ENCODE measurements at places on chromosomes 3 and 15.

GRCh38 chr3:187296058-187296457, 4.5 kb upstream of the MASP1 start:
- no peak for DNase-seq

GRCh38 chr3:146466604-146467003, 2.8 kb downstream of the PLSCR2 start:
- no peak for DNase-seq

- DNase-seq = no peak
These were observed 15.2 kb upstream of the CLEC3B start for GRCh38 chr3:45010811-45011333.

DNA sequence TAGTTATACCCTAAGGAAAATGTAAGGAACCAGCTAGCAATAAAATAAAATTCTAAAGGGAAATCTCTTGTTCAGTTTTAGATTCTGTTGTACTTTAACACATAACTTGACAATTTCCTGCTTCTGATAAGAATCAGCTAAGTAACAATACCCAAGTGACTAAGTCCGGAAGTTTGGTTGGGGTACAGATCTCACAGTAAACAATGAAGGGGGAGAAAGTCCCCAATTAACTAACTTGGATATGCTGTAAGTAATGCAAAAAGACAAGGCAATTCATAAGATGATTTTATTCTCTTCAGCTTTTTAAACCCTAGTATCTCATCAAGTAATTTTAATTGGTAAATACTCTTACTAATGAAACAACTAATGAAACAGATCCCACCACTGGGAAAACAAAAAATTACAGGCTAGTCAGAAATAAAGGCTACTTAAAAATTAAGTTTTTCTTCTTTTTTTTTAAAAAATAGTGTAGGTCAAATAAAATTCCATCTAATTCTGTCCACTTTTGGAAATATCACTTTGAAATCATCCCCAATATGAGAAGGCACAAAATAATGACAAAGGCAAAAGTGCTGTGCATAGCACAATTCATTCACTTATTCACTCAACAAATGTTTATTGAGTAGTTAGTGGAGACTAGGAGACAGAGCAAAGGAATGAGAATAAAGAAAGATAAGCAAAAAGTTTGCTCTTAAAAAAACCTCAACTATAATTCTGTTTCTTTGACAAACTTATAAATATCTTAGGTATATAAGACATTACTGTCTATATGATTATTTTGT, 37.8 kb upstream of the IL20RB start:
- DNase-seq = no peak

DNA sequence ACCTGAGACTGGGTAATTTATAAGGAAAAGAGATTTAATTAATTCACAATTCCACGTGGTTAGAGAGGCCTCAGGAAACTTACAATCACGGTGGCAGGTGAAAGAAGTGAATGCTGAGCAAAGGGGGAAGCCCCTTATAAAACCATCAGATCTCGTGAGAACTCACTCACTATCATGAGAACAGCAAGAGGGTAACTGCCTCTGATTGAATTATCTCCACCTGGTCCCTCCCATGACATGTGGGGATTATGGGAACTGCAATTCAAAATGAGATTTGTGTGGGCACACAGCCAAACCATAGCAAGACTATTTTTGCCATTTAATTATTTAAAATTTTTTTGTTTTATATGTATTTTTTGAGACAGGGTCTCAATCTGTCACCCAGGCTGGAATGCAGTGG, 27.0 kb upstream of the KCTD6 start:
- DNase-seq = no peak

GRCh38 chr3:127180859-127181258, 12.1 kb upstream of the PRR23E start:
- DNase-seq = no peak

DNA sequence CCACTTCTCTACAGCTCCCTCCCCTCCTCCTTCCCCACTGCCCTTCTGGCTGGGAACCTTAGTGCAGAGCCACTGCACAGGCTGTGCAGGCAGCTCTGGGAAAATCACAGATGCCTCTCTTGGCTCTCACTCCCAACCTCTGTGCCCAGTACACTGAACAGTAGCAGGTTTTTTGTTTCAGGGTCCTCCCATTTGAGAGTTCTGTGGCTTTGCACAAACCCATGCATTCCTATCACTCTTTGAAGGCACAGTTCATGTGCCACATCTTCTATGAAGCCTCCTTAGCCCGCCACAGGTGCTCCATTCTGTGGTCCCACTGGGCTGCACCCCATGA, 103.9 kb downstream of the SNRK start:
- no peak for DNase-seq

- DNase-seq = no peak
These were observed 78.7 kb downstream of the ITPR1 start for GRCh38 chr3:4571690-4572334.

- no peak for DNase-seq
These were observed 37.7 kb upstream of the PRR20G start for GRCh38 chr3:127325629-127325961.

DNA sequence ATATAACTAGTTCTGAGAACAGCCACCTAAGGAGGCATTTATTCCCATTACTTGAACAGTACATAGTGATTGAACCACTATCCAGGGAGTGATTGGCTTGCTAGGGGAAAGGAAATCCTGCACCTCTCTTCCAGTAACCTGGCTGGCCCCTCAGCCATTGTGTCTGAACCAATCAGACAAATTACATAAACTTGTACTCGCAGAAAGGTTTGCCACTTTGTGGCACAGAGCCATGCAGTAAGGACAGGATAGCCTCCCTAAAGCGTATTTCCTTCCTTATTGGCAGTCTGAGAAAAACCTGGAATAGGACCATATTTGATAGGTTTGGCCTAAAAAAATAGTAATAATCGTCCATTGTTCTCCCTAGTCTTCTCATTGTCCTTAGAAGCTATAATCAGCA, 19.0 kb downstream of the CMSS1 start:
- DNase-seq = no peak

DNA sequence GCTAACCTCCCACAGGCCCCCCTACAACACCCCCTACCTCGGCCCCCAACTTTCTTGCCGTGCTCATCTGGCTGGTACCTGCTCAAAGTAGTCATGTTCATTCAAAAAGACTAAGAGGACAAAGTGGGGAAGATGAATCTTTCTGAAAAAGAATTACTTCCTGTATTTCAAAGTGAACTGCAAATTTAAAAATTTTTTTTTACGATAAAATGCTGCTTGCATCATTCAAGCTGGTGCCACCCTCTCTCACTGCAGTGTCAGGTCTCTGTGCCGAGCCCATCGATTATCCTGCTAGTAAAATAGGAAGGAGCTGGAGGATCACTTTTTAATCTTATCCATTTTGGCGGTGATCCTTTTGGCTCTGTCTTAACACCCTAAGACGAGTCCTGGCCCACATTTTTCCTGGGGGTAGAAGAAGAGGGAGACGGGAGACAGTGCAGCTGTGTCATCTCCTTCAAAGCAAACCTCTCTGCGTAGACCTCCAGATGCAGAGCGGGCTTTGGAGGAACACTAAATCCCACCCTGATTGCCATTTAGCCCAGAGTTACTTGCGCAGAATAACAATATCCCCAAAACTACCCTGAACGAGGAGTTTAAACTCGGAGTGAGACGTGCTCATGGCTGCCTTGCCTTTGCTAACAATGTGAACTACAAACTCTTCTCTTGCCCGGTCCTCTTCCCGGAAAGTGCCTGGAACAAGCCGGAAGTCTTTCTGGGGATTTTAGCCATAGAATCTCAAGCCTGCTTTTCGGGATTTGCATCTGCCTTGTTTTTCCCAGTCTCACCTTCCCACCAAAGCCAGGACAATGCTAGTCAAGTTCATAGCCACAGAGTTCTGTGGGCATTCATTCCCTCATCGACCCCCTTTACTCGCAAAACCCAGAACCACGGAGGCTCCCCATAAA, 66.2 kb upstream of the CGNL1 start:
- no peak for DNase-seq

- no peak for DNase-seq
These were observed 58.5 kb downstream of the RPL22L1 start for GRCh38 chr3:170811515-170811914.

GRCh38 chr3:27501759-27502158, 17.6 kb upstream of the SLC4A7 start:
- DNase-seq = no peak

DNA sequence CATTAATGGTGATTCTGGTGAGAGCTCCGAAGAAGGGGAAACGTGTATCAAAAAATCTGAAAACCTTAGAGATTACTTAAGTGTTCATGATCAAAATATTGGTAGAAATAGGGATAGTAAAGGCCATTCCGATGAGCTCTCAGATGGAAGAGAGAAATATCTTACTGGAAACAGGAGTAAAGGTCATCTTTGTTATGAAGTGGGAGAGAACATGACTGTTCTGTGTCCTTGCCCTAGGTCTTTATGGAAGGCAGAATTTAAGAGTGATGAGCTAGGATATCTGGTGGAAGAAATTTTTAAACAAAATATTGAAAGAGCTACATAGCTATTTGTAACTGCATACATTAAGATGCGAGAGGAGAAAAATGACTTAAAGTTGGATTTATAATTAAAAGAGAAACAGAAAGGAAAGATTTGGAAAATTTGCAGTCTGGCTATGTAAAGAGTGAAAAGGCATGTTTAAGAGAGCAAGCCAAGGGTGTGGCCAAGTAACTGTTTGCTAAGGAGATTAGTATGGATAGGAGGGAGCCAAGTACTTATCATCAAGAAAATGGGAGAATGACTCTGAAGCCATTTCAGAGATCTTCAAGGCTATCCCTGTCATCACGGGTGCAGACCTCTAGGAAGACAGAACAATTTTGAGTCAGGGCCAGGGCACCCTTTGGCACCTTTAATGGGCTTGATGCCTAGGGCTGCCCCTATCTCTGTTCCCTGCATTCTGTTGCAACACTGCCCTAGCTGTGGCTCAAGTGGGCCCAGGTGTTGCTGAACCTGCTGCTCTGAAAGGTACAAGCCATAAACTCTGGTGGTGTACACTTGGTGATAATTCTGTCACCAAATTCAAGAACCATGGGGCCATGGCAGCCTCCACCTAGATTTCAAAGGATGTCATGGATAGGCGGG, 27.3 kb downstream of the SLMAP start:
- DNase-seq = no peak

- no peak for DNase-seq
These were observed 6.8 kb downstream of the CDAN1 start for GRCh38 chr15:42730135-42730534.

GRCh38 chr15:63809452-63809851, 24.3 kb downstream of the HERC1 start:
- no peak for DNase-seq

DNA sequence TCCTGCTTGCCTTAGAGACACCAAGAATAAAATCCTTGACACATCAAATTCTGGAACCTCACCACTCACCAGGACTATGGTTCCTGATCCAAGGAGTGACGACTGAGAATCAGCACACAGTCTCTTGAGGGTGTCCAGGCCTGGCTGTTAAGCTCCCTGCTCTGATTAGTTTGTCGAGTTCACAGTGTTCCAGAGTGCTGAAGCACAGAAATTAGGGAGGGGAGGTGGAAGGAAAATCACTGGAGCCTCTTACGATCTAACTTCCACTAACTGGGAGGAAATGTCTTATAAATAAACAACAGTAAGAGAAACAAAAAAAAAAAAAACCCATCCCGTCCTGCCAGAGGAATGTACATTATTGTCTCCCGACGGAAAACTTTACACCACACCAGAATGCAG, 330.2 kb downstream of the TIGIT start:
- DNase-seq = no peak

DNA sequence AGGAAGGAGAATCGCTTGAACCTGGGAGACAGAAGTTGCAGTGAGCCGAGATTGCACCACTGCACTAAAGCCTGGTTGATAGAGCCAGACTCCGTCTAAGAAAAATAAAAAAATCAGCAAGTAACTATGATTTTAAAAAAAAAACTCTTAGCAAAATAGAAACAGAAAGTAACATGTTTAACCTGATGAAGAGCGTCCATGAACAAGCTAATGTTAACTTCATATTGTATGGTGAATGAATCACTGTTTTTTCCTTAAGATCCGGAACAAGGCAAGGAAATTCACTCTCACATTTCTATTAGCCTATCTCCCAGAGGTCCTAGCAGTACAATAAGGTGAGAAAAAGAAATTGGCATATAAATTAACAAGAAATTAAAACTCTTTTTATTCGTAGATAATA, 69.0 kb downstream of the RFX7 start:
- DNase-seq = no peak

GRCh38 chr15:81532001-81532400, 158.0 kb upstream of the TMC3 start:
- DNase-seq = no peak

- DNase-seq = no peak
These were observed 13.8 kb upstream of the STARD5 start for GRCh38 chr15:81337713-81338157.

- no peak for DNase-seq
These were observed 46.2 kb downstream of the CCDC12 start for GRCh38 chr3:46930166-46930944.

DNA sequence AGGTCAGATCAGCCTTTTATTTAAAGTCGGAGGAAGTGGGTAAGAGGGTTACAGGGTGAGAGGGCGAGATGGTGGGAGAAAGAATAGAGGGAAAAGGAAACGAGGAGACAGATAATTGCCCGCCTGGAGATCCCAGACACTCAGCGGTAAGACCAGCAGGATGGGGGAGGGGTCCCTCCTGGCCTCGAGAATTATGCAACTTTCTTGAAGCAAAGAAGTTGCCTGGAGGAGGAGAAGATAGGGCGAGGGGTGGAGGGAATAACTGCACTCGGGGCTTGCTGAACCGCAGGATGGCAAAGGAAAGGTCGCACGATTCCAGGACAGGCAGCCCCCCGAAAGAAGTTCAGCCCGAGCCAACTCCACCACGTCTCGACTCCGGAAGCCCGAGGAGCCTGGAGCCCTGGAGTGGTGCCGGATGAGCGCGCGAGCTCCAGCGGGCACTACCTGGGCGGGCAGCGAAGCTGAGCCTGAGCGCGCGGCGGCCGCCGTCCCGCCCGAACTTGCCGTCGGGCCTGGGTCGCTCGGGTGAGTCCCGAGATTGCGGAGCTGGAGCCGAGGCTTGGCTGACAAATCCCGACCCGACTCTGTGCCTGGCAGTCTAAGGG, 402 bp downstream of the WWTR1 start:
- no peak for DNase-seq

GRCh38 chr15:31468911-31469785, 142.5 kb downstream of the KLF13 start:
- no peak for DNase-seq

GRCh38 chr3:65671004-65671403, 367.7 kb downstream of the MAGI1 start:
- DNase-seq = no peak

- DNase-seq = no peak
These were observed 14.5 kb downstream of the SETD2 start for GRCh38 chr3:47149339-47149933.

- DNase-seq = no peak
These were observed 15.8 kb upstream of the ALDH1A3 start for GRCh38 chr15:100863796-100864267.

DNA sequence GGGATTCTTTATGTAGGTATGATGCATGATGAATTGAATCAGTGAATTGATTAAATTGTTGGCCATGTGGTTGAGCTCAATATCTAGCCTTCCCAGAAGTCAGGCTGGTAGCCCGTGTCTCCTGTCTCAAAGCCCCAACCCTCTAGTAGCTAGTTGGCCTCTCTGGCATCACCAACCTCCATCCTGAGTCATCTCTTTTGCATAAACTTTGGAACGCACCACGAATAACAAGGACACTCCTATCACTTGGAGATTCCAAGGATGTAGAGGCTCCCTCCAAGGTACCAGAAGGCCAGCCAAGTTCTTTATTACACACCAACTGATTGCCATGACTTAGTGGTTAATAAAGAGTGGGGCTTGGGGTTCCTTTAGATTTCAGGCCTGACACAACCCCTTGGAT, 148.4 kb downstream of the APBA2 start:
- no peak for DNase-seq

- no peak for DNase-seq
These were observed 100.8 kb downstream of the KLF13 start for GRCh38 chr15:31427411-31427810.

Measured in SHP77 treated with DMSO at 0.1 percent for 48 hours (cell line).